Endothelial cell of umbilical vein (primary cell): ENCODE measurements at places on chromosomes 3 and 15. TPM values are rescaled to one million over a fixed set of nuclear protein-coding genes. Genes with fewer than 3 reads are reported as not detected.

PRR20G gene
- not detected in 2 replicates for total RNA-seq

TMEM62 gene
- total RNA-seq: 17.6 and 22.2 TPM in 2 replicates

STRIT1 gene
- not detected in 2 replicates for total RNA-seq

GRAMD1C gene
- total RNA-seq: 17.0 and 24.0 TPM in 2 replicates

MME gene
- total RNA-seq: 8.4 and 10.5 TPM in 2 replicates

PIGZ gene
- total RNA-seq: 5.1 and 6.0 TPM in 2 replicates

MB21D2 gene
- total RNA-seq: 7.2 and 7.4 TPM in 2 replicates

AMIGO3 gene
- 0.21 TPM in 1 of 2 replicates, not detected in the other for total RNA-seq

STX19 gene
- total RNA-seq: not detected in 2 replicates

CFAP20DC gene
- total RNA-seq: 1.9 and 2.1 TPM in 2 replicates

TICRR gene
- 19.4 and 20.5 TPM in 2 replicates for total RNA-seq

PLSCR2 gene
- total RNA-seq: not detected in 2 replicates

GABRA5 gene
- not detected in 2 replicates for total RNA-seq

LRRK1 gene
- 18.4 and 22.1 TPM in 2 replicates for total RNA-seq

PLA2G4B gene
- 4.0 and 5.6 TPM in 2 replicates for total RNA-seq

- DNase-seq: peak; percentile 95
Observed at GRCh38 chr15:96160269-96160668, 170.2 kb upstream of the NR2F2 start.

GRCh38 chr3:29280404-29281093, at the start of gene RBMS3:
RBMS3 (plus strand) TSS chr3:29281071.
- DNase-seq: peak; percentile 95

- no peak for DNase-seq
Observed at GRCh38 chr15:49876401-49877038, 242.5 kb downstream of the ATP8B4 start.

- DNase-seq: peak; percentile 71
Observed at GRCh38 chr3:129224984-129225393, 24.4 kb upstream of the COPG1 start.

DNA sequence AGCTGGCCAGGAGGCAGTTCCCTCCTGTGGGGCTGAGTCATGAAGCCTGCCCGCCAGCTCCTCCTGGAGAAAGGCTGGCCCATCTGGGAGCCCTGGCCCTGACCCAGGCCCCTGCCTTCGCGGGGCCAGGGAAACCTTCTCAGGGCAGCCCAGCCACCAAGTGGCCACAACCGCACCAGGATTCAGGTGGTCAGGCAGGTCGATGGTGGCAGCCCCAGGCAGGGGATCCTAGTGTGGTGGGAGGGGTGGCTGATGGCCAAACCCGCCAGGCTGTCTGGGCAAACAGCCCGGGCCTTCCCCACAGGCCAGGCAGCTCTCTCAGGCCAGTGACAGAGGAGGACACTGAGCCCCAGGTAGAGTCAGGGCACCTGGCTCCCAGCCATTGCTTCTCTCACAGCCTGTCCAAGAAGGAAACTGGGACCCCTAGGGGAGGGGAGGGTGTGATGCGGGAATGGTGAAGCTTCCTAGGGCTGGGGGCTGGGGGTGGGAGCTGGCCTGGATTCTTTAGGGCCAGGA, 1.2 kb downstream of the TWF2 start:
- peak; percentile 61 for DNase-seq

GRCh38 chr15:65558336-65558735, 28.1 kb downstream of the HACD3 start:
- no peak for DNase-seq

GRCh38 chr3:44893097-44893496, 18.7 kb downstream of the TGM4 start:
- DNase-seq: no peak

- DNase-seq: no peak
Observed at GRCh38 chr3:46821553-46821952, 41.7 kb downstream of the MYL3 start.

DNA sequence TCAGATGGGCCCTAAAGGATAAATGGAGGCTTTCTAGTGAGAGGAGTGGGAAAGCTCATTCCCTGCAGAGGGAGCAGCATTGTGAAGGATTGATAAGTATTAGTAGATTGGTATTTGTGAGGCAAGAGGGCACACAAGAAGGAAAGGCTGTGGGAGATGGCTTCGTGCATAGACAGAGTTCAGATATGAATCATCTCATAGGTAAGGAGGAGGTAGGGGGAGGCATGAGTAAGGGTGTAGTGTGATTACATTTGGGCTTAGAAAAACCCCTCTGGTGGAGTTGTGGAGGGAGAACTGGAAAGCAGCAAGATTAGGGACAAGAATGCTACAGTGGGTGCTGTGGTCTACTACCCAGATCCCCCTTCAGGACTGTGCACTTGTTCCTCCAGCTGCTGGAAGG, 29.6 kb downstream of the ONECUT1 start:
- DNase-seq: no peak

GRCh38 chr3:151827816-151828215, 13.9 kb downstream of the AADAC start:
- no peak for DNase-seq

- no peak for DNase-seq
Observed at GRCh38 chr3:156723182-156723619, 48.8 kb downstream of the TIPARP start.

- no peak for DNase-seq
Observed at GRCh38 chr15:51585986-51586385, 36.6 kb downstream of the DMXL2 start.

- DNase-seq: no peak
Observed at GRCh38 chr15:99651023-99651807, 82.0 kb downstream of the LYSMD4 start.

DNA sequence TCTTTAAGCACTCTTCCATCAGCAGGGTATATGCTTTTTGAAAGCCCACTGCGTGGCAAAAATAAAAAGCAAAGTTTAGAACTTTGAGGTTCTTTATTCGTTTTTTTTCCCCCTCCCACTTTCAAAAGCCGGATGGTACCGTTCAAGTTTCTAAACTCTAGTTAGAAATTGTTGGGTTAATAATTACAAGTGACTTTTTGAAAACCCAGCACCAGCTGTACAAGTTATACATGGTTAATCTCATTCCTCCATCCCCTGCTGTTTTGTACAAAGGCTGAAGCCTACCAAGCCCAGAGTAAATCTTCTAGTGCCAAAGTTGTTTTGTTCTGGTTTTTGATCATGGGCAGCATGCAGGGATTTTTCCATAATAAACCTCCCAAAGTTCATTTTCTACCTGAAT, 48.6 kb downstream of the WDR72 start:
- DNase-seq: no peak

- no peak for DNase-seq
Observed at GRCh38 chr3:50354850-50355249, 4.2 kb downstream of the CYB561D2 start.

- no peak for DNase-seq
Observed at GRCh38 chr15:101522621-101523559, 33.4 kb upstream of the PCSK6 start.

GRCh38 chr3:142077859-142078500, 71.4 kb downstream of the TFDP2 start:
- DNase-seq: no peak

GRCh38 chr3:111418391-111418790, 123.6 kb upstream of the CD96 start:
- no peak for DNase-seq

GRCh38 chr15:59300618-59301139, 72.0 kb downstream of the MYO1E start:
- DNase-seq: no peak

GRCh38 chr3:119034256-119035013, at the start of gene IGSF11:
IGSF11 (minus strand) TSS chr3:119034846; CDS start chr3:119034582, 264 bp downstream.
- DNase-seq: peak; percentile 61

GRCh38 chr3:29258161-29258560, 22.7 kb upstream of the RBMS3 start:
- DNase-seq: no peak

DNA sequence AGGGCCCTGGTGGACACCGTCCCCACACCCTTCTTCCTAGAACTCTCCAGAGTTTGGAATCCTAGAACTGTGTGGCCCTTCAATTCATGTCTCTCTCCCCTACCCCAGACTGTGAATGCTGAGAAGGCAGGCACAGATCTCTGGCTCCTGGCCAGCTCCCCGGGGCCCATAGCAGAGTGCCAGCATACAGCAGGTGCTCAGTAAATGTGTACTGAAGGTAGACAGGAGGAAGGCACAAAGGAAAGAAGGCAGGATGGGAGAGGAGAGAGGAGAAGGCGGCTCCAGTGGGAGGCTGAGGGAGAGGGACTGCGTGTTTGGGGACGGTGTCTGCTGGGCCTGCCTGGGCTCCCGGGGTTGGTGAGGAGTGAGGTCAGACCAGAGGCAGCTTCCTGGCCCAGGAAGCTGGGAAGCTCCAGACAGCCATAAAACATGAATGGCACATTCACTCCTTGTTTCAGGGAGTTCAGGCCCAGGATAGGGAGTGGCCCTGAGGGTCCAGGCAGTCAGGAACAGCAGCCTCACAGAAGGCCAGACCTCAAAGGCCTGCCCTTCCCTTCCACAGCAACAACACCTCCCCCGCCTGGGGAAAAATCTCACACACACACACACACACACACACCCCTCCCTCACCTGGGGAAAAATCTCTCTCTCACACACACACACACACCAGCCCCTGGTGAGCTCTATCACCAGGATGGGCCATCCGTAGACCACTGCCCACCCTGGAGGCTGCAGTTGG, 137.1 kb upstream of the PRR20G start:
- DNase-seq: no peak

GRCh38 chr15:74568594-74568993, 27.6 kb downstream of the ARID3B start:
- no peak for DNase-seq

- no peak for DNase-seq
Observed at GRCh38 chr15:58383876-58384275, 47.9 kb upstream of the LIPC start.

DNA sequence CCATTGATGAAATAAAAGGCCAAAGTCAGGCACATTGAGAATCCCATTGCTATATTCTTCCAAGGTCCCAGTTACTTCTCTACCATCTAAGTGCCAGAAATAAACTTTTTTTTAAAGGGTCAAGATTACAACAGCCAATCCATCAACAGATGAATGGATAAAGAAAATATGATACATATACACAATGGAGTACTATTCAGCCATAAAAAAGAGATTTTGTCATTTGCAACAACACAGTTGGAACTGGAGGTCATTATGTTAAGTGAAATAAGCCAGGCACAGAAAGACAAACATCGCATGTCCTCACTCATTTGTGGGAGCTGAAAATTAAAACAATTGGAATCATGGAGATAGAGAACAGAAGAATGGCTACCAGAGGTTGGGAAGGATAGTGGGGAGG, 25.5 kb downstream of the ULK4 start:
- no peak for DNase-seq

GRCh38 chr15:92848852-92849598, 51.1 kb upstream of the CHD2 start:
- no peak for DNase-seq

DNA sequence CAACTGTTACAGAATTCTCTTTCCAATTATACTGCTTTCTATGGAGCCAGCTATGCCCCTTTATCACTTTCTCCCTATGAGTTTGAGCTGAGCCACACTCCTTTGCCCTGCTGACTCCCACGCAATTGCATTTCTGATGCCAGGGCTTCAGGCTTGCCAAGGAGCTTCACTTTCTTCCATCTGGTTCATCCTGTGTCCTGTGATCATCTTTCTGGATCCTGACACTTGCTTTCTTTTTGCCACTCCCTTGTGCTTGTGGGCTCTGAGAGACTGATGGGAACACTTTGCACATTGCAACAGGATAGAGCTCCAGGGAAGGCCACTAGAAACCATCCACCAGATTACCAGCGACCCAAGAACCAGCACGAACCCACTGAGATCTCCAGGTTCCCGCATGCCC, 77.0 kb upstream of the SEC13 start:
- DNase-seq: no peak

DNA sequence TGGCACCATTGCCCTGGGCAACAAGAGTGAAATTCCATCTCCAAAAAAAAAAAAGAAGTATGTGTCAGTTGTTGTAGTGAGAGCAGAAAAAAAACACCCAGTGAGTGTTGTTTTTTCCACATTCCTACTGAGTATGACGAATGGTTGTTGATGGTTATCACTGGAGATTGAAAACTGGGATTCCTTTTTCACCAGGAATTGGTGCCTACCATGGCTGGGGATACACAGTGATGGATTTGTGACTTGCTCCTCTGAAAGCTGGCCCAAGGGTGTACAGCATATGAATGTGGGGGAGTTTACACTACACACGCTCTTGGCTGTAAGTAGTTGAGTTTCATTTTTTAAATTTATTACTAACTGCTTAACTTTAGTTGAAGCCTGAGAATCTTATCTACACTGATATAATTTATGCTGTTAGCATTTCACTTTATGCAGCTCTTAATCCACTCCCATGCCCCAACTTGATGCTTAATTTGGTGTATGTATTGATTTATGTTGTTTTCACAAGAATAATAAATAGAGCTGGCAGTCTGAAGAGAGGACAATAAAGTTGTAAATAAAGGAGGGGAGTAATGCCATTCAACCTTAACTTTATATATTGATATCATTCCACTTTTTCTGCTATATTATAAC, 56.0 kb upstream of the MME start:
- DNase-seq: peak; percentile 76
